ENCODE measurements at places on chromosomes 3 and 15.

DNA sequence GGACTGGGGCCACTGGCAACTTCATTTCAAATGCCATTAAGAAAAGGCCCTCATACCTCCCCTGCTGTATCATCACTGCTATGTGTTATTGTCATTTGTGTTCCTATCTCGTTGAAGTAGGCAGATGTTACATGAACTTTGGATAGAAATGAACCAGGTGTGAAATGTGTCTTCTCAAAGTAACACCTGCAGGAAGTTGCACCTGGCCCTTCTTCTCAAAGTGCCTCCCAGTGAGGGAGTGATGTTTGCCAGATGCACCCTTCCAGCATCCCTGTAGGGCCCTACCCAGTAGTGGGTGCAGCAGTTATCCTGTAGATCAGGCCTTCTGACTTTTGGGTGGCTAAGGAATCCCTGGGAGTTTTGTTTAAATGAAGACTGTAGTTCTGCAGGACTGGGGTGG is 197.7 kb upstream of the CTNNB1 start:
- no peak for DNase-seq

GRCh38 chr3:138412821-138413551 is 21.4 kb upstream of the ESYT3 start:
- no peak for DNase-seq

GRCh38 chr3:74352166-74352565 is 262.3 kb downstream of the CNTN3 start:
- DNase-seq: no peak

GRCh38 chr3:39189959-39190269 is 2.5 kb downstream of the XIRP1 start:
- peak; percentile 41 for DNase-seq

DNA sequence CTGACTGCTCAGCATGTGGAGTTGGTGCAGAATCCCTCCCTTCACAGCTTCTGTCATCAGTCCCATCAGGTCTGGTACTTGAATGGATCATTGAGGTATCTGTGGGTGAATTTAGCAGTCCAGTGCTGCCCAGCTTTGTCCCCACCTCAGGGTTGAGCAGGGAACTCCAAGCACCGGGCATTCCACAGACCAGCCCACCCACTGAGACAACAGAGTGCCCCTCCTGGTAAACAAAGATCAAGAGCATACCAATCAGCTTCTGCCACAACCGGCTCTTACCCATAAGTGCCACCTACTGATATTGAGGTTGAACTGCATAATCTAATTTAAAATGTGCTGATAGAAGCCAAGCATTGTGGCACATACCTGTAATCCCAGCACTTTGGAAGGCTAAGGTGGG is 57.1 kb upstream of the FXR1 start:
- DNase-seq: no peak

- DNase-seq: no peak
Measured at GRCh38 chr3:150733373-150733935, 29.5 kb downstream of the SIAH2 start.

- DNase-seq: no peak
Measured at GRCh38 chr3:49712631-49713317, 6.7 kb downstream of the AMIGO3 start.

GRCh38 chr3:72614394-72615074 is 233.7 kb downstream of the SHQ1 start:
- DNase-seq: no peak

- DNase-seq: no peak
Measured at GRCh38 chr3:13872451-13872850, 7.4 kb downstream of the WNT7A start.

- no peak for DNase-seq
Measured at GRCh38 chr3:29642393-29643033, 361.6 kb downstream of the RBMS3 start.

DNA sequence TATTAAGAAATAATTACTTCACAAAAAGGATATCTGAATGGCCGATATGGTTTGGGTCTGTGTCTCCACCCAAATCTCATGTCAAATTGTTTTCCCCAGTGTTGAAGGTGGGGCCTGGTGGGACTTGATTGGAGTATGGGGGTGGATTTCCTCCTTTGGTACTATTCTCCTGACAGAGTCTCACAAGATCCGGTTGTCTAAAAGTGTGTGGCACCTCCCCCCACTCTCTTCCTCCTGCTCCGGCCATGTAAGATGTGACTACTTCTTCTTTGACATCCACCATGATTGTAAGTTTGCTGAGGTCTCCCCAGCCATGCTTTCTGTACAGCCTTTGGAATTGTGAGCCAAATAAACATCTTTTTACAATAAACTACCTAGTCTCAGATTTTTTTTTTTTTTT is 34.5 kb downstream of the ZBTB11 start:
- no peak for DNase-seq
